Stimulated activated CD8-positive, alpha-beta memory T cell treated with anti-CD3 and anti-CD28 coated beads, Interleukin-7, amount 100 ng/mL, for 1 hour (primary cell): ENCODE measurements at places on chromosomes 5 and 9.

DNA sequence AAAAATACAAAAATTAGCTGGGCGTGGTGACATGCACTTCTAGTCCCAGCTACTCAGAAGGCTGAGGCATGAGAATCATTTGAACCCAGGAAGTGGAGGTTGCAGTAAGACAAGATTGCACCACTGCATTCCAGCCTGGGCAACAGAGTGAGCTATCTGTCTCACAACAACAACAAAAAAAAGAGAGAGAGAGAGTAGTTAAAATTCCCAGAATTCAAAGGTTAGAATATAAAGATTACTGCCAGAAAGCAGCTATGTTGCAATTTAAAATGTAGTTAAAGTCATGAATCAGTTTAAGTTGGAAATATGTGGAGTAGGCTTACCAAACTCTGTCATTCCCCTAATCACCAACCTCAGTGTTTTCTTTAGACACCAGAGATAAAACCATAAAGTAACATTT lies 58.7 kb upstream of the SUSD1 start:
- no peak for DNase-seq

DNA sequence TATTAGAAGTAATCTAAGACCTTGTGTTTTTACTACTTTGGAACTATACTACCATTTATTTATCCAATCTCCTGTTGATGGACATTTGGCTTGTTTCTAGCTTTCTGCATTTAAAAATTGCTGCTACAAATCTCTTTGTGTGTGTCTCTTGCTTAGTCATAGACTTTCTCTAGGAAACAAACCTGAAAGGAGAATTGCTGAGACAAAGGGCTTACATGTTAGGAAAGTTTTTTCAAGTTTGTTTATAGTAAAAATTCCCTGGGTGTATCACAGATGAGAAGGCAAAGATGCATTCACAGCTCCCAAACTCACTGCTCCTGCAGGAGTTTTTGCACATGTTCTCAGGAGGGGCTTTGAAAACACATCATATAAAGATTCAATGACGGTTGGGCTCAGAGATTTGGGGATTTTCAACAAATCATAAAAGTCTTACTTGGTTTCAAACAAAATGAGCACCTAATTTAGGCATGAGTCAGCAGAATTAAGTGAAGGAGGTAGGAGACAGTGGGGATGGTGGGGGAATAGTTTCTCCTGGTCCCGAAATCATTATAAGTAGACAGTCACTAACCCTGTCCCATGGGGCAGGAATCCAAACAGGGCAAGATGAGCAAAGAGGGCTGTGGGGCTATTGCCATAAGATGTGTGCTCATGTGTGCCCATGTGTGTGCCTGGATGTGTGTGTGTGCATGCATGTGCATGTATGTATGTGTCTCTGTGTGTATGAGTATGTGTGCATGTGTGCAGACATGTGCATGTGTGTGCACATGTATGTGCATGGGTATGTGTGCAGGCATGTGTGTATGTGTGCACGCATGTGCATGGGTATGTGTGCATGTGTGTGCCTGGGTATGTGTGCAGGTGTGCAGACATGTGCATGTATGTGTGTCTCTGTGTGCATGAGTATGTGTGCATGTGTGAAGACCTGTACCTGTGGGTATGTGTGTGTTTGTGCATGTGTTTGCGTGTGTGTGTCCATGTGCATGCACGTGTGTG lies 43.4 kb upstream of the S1PR3 start:
- no peak for DNase-seq

DNA sequence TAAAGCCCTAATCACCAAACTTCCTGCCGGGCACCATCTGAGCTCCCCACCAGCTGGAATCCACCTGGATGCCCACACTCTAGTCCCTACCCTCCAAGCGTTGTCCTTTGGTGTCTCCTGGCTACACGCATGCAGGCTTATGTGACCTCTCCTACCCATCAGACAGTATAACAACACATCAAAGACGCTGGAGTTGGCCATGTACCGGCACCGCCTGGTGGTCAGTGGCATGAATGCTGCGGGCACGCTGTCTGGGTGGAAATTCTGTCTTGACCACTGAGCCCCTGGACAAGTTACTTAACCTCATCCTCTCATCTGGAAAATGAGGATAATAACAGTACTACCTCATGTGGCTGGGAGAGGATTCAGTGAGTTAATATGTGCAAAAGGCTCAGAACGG lies 23.4 kb upstream of the CORO2A start:
- DNase-seq, result no peak

- no peak for DNase-seq
These were observed 491.4 kb downstream of the LRRC70 start for GRCh38 chr5:63070001-63070400.

DNA sequence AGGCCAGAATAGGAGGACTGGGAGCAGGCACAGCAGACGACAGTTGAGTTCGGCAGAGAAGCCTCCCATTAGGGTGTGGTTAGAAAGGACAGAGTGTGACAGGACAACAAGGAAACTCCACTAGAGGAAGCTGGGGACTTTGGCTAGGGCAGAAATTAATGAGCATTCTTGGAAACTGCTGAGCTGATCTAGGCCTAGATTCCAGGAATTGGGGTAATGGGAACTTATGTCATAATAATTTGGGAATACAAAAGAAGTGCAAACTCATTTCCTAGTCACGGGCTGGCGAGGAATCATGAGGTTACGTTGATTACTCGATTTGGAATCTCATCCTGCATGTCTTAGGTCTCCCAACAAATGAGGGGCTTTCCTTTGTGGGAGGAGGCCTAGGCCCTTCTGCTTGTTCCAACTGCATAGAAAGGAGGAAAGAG lies 144.6 kb upstream of the RPS23 start:
- DNase-seq, result no peak

DNA sequence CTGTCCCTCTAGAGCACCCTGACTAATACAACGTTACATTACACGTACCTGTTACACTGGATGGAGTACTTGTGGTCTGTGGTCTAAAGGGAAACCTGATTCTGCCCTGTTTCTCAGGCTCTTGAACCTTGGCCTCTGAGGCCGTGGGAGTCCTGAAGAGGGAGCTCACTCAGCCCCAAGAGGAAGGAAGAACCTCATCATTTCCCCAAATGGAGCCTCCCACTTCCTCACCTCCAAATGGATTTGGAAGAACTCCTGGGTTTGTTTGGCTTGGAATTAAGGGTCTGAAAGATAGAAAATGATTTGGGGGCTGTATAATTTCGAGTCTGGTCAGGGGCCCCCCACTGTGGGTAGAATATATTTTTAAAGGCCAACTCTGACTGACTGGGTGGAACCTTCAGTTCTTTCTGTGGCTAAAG lies 200.2 kb downstream of the SEMA6A start:
- no peak for DNase-seq

- DNase-seq, result no peak
These were observed 151.8 kb upstream of the SLC27A6 start for GRCh38 chr5:128813317-128814070.

GRCh38 chr9:125472562-125472925 lies 210.9 kb downstream of the GAPVD1 start:
- no peak for DNase-seq

- no peak for DNase-seq
These were observed 47.9 kb downstream of the STOM start for GRCh38 chr9:121322037-121322736.

DNA sequence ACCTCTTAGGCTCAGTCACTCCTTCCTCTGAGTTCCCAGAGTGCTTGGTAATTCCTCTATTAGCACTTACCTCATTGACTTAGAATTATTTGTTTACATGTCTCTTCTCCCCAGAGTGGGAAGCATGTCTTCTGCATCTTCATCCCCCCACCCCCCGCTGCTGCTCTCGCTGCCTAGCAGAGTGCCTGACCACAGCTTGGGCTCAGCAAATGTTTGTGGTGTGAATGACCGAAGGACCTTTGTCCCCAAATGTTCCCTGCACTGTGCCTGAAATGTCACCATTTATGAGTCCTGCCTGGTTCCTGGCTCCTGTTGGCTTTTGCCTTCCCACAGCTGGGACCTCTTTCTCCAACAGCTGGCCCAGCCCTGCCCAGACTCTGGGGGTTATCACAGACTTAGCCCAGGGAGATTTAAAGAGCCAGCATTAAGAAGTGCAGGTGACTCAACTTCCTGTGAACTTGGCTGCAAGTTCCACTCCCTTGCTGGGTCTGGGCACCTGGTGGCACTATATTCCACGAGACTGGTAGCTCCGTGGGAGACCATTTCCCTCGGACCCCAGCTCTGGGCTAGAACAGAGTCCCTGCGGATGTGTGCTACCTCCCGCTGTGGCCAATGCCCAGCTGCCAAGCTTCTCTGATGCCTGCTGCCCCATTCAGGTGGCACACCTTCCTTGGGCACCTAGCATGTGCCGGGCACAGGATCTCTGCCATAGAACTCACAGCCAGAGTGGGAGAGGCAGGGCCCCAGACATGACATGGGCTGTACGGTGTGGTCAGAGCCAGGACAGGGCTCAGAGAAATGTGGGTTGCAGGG lies 1.8 kb upstream of the HMCN2 start:
- DNase-seq, result no peak
